ENCODE measurements at places on chromosomes 7 and 10.

- peak; percentile 92 for DNase-seq
These were observed at the start of gene TSPAN33 for GRCh38 chr7:129144095-129144833. TSPAN33 (plus strand) TSS chr7:129144707; CDS start chr7:129144981, 274 bp downstream.

- DNase-seq = no peak
These were observed 33.1 kb downstream of the SEMA3C start for GRCh38 chr7:80885757-80886156.

DNA sequence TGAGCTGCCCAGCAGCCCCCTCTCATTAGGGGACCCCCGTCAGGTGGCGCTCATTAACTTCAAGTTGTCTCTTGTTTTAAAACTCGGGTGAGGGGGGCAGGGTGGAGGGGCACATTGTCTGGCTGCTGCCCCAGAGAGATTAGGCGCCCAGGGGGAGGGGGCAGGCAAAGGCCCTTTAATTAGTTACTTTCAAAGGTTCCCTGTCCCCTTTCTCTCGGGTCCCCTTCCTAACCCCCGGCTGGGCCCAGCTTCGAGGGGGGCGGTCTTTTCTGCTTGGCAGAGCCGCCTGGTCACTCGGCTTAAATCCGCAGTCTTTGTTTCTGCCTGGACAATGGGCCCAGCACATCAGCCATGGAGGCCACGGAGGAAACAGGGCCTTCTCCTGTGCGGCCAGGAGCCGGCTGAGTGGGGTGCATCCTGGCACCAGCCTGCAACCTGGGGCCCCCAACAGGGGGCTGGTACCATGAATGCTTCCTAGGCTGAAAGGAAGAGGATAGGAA lies 38.9 kb upstream of the SLF2 start:
- no peak for DNase-seq

DNA sequence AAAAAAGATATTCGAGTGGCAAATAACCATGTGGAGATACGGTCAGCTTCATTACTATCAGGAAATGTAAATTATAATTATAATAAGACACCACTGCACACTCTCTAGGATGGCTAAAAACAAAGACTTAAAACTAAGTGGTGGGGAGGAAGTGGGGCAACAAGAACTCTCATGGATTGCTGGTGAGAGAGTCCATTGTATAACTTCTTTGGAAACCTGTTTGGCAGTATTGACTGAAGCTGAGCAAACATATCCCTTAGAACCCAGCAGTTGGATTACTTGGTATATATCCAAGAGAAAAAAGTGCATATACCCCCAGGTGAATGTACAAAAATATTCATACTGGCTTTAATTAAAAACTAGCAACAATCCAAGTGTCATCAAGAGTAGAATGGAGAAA lies 133.7 kb upstream of the CTBP2 start:
- no peak for DNase-seq

- DNase-seq = no peak
These were observed 172.0 kb downstream of the GFRA1 start for GRCh38 chr10:116100984-116101383.

- DNase-seq = no peak
These were observed 91.4 kb downstream of the CCDC71L start for GRCh38 chr7:106569500-106569929.

- DNase-seq = peak; percentile 30
These were observed 64.6 kb downstream of the GSAP start for GRCh38 chr7:77351539-77352004.

DNA sequence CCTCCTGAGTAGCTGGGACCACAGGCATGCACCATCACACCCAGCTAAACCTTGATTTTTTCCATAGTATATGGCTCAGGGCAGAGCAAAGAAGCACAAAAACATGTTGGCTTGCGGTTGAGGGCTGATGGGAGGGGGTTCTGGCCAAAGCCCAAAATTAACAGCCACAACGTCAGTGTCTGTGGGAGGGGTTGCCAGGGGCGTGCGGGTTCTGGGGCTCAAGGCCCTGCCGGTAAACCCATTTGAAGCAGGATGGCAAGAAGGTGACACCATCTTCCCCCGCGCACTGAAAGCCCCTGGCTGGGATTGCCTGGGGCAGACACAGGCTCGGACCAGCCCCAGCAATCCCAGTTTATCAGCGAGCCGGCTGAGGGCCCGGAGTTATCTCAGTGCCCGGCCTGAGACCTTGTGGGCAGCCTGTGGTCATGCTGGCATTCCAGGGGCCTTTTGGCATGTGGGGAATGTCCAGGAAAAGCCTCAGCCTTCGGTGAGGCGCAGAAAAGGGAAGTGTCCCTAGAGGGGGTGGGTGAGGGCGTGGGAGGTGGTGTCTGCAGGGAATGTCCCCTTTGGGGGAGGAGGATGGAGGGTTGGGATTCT lies 167.7 kb upstream of the TNRC18 start:
- peak; percentile 50 for DNase-seq

GRCh38 chr7:149126662-149127266 lies 640 bp upstream of the ZNF425 start:
- DNase-seq = peak; percentile 82

GRCh38 chr10:15795036-15795792 lies 65.1 kb downstream of the MINDY3 start:
- DNase-seq = no peak

DNA sequence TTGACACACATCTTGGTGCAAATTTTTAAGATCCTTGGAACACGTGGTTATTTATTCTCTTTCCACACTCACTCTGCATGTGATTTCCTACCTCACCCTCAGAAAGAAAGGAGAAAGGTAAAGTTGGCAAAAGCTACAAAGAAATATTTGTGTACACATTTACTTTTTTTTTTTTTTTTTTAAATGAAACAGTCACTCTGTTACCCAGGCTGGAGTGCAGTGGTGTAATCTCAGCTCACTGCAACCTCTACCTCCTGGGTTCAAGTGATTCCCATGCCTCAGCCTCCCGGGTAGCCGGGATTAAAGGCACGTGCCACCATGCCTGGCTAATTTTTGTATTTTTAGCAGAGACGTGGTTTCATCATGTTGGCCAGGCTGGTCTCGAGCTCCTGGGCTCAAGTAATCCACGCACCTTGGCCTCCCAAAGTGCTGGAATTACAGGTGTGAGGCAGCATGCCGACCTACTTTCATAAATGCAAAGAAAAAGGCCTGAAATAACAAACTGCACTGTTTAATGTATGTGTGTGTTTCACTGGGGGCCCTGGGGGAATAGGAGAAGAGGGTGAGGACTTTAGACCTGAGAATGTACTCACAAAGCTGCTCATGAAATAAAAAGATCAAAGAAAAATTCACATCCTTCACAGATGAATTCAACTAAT lies 71.6 kb upstream of the GRID1 start:
- no peak for DNase-seq

Measured in stomach (tissue), 19 donors.